ENCODE measurements at places on chromosomes 4 and X. TPM values are rescaled to one million over a fixed set of nuclear protein-coding genes. Genes with fewer than 3 reads are reported as not detected.

DNA sequence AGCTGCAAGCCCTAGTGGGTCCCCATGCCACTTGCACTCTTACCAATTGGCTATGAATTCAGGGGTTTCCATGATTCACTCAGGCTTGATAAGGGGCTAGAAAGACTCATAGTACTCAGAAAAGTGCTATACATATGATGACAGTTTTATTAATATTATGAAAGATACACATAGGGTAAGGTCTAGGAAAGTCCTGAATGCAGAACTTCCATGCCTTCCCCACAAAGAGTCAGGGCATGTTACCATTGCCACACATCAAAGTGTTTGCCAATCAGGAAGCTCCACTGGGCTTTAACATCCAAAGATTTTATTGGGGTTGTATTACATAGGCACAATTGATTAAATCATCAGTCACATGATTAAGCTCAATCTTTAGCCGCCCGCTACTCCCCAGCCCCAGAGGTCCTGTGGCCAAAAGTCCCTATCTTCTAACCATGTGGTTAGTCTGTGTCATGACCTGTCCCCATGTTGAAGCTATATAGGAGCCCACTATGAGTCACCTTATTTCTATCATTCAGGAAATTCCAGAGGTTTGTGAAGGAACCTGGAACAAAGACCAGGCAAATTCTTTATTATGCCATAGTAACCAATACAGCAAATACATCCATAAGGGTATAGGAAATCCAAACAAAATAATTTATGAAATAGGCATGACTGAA, 635.6 kb downstream of the STPG2 start:
- no peak for DNase-seq
- no peaks in the 10 kb centered on the region for H3K36me3 ChIP-seq
- H3K27ac ChIP-seq: no peak overlapping the region
- H3K27me3 ChIP-seq: no peaks in the 10 kb centered on the region
- no peaks in the 10 kb centered on the region for H3K4me1 ChIP-seq

DNA sequence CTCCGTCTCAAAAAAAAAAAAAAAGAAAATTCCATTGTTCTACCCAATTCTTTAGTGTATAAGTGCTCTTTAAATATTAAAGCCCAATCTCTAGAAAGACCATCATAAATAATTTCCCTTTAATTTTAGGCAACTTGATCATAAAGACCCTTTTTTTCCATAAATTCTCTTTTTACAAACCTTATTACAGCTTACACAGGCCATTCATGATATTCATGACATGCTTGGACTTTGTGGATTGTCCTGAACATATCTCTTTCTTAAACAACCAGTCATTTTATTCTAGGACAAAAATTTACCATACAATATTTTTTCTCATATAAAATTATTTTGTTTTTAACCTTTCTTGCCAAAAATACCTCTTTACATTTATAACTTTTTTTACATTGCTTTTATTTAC, 30.5 kb downstream of the TLR8 start:
- no peaks in the 10 kb centered on the region for H3K36me3 ChIP-seq
- H3K4me1 ChIP-seq: no peaks in the 10 kb centered on the region
- DNase-seq: no peak
- H3K27ac ChIP-seq: no peak overlapping the region
- H3K4me3 ChIP-seq: no peak overlapping the region

DNA sequence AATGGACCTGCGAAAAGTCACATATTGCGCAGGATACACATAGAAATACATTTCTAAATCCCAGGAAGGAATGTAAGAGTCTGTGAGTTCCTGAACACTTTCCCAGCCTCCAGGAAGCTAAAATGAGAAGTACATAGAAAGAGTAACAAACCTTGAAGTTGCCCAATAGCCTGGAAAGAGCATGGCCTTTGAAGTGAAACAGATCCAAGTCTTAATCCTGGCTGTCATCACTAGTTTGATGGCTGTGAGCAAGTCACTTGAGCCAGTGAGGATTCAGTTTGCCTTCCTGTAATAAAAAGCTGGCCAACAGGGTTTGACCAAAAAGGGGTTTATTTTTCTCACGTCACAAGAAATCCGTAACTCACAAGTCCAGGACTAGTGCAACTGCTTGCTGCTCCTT, 69.8 kb downstream of the ARHGEF38 start:
- H3K4me3 ChIP-seq: no peak overlapping the region
- no peaks in the 10 kb centered on the region for H3K27me3 ChIP-seq
- DNase-seq: no peak
- no peak overlapping the region for H3K27ac ChIP-seq

GRCh38 chrX:12210971-12211370, 72.7 kb downstream of the FRMPD4 start:
- no peaks in the 10 kb centered on the region for H3K36me3 ChIP-seq
- H3K27me3 ChIP-seq: no peaks in the 10 kb centered on the region
- no peaks in the 10 kb centered on the region for H3K4me1 ChIP-seq
- no peak for DNase-seq
- H3K4me3 ChIP-seq: no peak overlapping the region
- H3K27ac ChIP-seq: no peak overlapping the region

The RS1 gene
- total RNA-seq: not detected

The HSD17B13 gene
- 35.9 TPM for total RNA-seq

The SHOX gene
- not detected for total RNA-seq

The ERAS gene
- total RNA-seq: not detected

The SPATA4 gene
- not detected for total RNA-seq

The FGB gene
- total RNA-seq: 16,362 TPM

All from right lobe of liver (tissue), 6 donors.